ENCODE measurements at places on chromosomes 5 and 9. TPM values are rescaled to one million over a fixed set of nuclear protein-coding genes. Genes with fewer than 3 reads are reported as not detected.

DNA sequence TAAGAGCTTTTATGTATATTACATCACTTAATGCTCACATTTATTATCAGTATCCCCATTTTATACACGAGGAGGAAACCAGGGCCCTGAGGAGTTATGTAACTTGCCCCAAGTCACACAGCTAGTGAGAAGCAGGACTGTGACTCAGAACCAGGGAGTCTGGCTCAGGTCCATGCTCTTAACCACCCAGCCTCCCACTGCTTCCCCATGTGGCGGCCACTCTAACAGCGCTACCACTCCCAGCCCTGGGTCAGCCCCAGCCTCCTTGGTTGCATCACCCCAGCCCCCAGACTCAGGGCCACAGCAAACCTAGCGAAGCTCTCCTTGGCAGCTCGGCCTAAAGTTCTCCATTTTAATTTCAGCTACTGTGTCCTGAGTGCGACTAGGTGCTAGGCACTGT is 159.1 kb downstream of the PAX5 start:
- no peak for DNase-seq

- DNase-seq: no peak
Measured at GRCh38 chr9:31393240-31393639, 991.2 kb upstream of the ACO1 start.

DNA sequence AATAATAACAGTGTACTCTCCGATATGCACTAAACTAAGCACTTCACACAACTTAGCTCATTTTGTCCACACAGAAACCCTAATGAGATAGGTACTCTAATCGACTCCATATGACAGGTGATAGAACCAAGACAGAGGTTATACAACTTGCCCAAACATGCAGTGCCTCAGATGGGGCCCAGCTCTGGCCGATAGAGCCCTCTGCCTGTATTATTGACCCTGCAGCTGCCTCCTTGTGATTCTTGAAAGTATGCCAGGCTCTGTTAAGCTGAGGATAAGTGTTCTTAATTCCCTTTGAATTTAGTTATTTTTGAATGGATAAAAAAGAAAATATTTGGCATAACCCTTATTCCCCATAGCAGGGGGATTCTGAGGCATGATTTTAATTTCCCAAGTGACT is 78.5 kb downstream of the HMHB1 start:
- no peak for DNase-seq

F2RL2 gene
- not detected for total RNA-seq

- no peak for DNase-seq
Measured at GRCh38 chr5:148177207-148177606, 8.9 kb downstream of the SPINK14 start.

GRCh38 chr9:2620919-2621721 is 467 bp upstream of the VLDLR start:
- DNase-seq: no peak

POLR3G gene
- 3.2 TPM for total RNA-seq

DNA sequence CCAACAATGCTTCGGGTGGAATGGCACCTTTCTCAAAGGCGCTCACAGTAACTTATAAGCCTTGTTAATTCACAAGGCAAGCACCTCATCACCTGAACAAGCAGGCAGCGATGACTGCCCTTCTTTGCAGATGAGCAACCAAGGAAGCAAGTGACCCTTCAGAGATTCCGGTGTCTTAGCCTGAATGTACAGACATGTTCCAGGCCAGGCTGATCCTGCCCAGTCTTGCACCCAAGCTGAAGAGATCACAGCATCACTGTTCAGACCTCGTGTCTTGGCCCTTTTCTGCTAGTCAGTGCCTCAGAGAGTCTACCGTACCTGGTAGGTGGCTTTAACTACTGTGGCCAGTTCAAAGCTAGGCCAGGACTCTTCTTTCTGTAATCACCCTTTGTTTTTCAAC is 94.7 kb upstream of the ERCC6L2 start:
- DNase-seq: no peak

DNA sequence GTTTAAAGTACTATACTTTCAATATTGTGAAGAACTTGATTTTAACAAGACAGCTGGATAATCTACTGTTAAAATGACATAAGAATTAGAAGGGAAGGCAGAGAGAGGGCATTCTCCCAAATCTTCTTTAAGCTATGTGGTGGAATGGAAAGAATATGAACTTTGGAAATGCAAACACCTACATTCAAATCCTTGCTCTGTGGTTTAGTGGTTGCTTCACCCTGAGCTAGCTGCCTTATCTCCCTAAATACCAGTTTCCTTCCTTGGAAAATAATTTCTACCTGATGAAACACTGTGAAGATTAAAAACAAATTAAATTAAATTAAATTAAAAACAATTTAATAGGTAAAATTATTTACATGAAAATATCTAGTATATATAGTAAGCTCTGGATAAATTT is 98.5 kb downstream of the GPR21 start:
- DNase-seq: no peak

DNA sequence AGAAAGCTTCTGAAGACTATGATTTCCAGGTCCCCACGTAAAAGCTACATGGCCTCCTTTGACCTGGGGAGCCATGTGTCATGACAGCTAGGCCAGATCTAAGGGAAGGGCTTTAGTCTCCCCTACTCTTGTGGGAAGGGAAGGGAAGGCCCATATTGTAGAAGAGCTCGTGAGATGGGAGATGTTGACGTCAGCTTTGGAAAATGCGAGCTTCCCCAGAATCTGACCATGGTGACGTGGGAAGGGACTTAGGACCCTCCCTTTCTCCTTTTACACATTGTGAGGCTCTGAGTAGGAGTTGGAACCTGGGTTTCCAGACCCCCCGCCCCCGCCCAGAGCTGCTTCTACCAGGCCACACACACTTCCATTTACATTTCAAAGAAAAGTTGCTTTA is 165.5 kb downstream of the SYK start:
- no peak for DNase-seq

GRCh38 chr5:114308508-114308907 is 53.4 kb upstream of the KCNN2 start:
- DNase-seq: no peak

- DNase-seq: no peak
Measured at GRCh38 chr9:118059484-118060278, 355.5 kb downstream of the TLR4 start.

- DNase-seq: no peak
Measured at GRCh38 chr5:74196233-74196632, 444.3 kb downstream of the ENC1 start.

DNA sequence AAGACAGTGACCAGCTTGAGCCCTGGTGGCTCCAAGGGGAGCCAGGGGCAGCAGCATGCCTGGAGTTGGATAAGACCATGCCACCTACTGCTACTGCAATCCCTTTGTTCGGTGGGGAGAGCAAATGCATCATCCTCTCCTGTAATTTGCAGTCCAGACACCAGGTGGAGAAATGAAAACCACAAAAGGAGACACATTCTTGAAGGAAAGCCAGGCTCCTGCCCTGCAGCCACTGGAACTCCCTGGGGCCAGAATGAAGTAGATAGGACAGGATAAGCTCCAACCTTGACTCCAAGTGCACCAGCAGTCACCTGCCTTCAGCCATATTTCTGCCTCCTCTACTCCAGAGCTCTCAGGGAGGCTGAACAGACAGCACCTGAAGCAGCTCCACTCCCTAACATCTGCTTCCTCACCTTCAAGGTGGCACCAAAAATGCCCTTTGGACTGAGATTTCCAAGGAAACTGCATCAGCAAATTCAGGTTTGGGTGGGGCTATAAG is 65.1 kb upstream of the IQGAP2 start:
- peak; percentile 58 for DNase-seq

GRCh38 chr9:17216646-17217045 is 81.8 kb downstream of the CNTLN start:
- DNase-seq: no peak

LCNL1 gene
- total RNA-seq: 0.44 TPM

- no peak for DNase-seq
Measured at GRCh38 chr5:93721071-93721470, 20.3 kb downstream of the POU5F2 start.

GRCh38 chr5:147339313-147339712 is 104.5 kb downstream of the STK32A start:
- DNase-seq: no peak

- DNase-seq: no peak
Measured at GRCh38 chr9:133787754-133788025, 49.5 kb upstream of the SARDH start.

DNA sequence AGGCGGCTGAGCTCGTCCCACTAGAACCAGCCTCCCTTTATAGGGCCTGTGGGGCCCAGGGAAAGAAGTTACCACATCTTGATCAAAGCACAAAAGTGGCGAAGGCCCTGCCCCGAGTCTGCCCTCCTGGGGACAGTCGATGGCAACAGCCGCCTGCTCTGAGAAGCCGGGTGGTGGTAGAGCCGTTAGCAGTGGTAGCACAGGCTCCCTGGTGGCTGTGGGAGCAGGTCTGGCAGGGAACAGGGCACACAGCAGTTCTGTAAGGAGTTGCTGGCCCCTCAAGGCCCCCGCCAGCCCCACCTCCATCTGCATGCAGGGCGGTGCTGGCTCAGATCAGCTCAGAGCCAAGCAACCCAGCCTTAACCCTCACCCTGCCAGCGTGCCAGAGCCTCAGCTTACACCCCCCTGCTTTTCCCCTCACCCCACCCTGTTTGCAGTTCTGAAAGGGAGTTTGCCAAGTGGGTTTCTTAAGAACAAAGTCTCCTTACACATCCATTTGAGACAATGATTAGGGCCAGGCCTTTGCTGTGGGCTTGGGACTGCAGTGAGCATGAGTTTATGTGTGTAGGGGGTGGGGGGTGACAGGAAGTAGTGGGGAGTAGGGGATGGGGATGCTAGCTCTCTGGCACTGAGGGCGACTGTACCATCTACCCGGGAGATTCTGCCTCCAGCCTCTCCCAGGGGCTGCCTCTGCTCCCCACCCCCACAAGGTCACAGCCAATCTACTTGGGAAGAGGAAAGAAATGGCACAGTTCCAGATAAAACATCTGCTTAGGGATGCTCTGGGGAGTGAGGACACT is 11.8 kb downstream of the ACSL6 start:
- peak; percentile 52 for DNase-seq

- DNase-seq: no peak
Measured at GRCh38 chr9:110261632-110262031, 5.3 kb upstream of the TXN start.

DNA sequence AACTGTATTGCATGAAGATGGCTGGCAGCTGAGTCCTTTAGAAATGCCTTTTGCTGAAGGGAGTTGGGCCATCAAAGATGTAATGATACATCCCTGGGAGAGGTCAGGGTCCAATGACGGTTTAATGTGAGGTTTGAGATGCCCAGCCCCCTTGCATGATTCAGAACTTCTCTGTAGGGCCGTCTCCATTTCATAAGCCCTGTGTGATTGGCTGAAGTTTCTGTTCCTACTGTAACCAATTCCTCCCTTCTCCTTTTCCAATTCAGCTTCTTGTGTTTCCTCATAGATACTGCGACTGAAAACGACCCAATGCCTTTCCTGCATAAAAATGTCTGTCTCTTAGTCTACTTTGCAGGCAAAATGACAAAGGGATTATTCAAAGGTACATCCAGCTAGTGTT is 47.9 kb upstream of the ST8SIA4 start:
- DNase-seq: no peak

DNA sequence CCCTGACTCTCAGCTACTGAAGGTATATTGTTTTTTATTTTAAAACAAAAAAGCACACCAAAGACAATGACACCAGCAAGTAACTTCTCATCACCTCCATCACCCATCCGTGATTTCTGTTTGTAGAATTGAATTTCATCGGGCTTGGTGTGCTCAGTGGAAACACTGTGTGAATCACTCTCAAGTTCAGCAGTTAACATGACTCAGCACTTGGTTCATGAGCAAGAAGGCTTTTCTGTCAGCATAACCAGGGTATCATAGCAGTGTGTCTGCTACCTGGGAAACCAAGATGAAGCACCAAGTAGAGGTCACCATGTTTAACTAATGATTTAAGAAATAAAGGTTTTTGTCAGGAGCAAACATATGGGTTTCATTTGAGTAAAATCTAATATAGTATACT is 123.7 kb downstream of the INSYN2B start:
- no peak for DNase-seq

- DNase-seq: no peak
Measured at GRCh38 chr5:116543501-116543900, 31.1 kb downstream of the SEMA6A start.

GRCh38 chr5:82699737-82700136 is 377.5 kb downstream of the TMEM167A start:
- DNase-seq: no peak

RALGPS1 gene
- total RNA-seq: 5.5 TPM

GRCh38 chr9:115216873-115217272 is 98.9 kb upstream of the TNC start:
- DNase-seq: no peak

- no peak for DNase-seq
Measured at GRCh38 chr9:136020206-136020605, 59.0 kb upstream of the UBAC1 start.

GRCh38 chr9:103287361-103287760 is 292.2 kb downstream of the CYLC2 start:
- no peak for DNase-seq

CCL19 gene
- not detected for total RNA-seq

ZBED3 gene
- 10.5 TPM for total RNA-seq

DNA sequence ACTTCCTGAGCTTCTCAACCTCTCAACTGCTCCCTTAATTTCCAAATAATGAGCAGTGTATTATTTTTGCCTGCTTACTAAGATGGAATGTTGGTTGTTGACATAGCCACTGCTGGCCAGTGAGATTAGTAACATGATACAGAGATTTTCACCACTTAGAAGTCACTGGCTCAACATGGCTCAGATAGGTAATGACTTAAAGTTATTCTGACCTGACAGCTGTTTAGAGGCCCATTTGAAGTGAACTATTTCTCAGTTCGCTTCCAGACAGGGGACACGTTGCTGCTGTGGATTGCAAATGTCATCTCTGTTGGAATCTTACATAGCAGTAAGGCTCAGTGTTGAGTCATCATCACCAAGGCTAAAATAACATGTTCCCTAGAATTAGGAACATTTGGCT is 490.2 kb downstream of the TLE4 start:
- DNase-seq: no peak

GRCh38 chr9:14618836-14619420 is 74.3 kb downstream of the ZDHHC21 start:
- no peak for DNase-seq

- DNase-seq: no peak
Measured at GRCh38 chr9:93967020-93967803, 12.1 kb upstream of the BARX1 start.

- no peak for DNase-seq
Measured at GRCh38 chr5:9231842-9232241, 314.0 kb downstream of the SEMA5A start.

GRCh38 chr9:14348123-14348372 is 34.1 kb upstream of the NFIB start:
- no peak for DNase-seq

DNA sequence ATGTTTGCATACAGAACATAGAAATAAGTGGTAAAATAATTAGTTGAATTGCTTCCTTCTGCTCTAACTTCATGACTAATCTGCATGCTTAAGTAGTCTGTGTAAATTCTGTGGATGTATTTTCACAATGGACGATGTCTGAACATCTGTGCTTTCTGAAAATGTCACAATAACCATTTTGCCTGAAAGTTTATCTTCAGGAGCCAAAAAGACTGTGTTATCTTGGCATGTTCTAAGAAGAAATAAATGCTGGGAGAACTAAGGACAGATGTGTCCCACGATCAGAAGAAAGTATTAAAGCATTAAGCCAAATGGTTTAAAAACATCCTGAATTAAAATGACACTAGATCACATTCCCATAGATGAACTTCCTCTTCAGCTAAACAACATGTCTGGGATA is 397.6 kb downstream of the SPOCK1 start:
- no peak for DNase-seq

GRCh38 chr9:126836216-126836615 is 24.2 kb upstream of the ZBTB34 start:
- no peak for DNase-seq

GRCh38 chr5:166938071-166938470 is 1353.4 kb upstream of the WWC1 start:
- DNase-seq: no peak

Measured in naive thymus-derived CD8-positive, alpha-beta T cell (primary cell).